ENCODE measurements at places on chromosomes 1 and 21.
A peak's percentile ranks its signal among the peaks of the same experiment; 100 is the strongest.

DNA sequence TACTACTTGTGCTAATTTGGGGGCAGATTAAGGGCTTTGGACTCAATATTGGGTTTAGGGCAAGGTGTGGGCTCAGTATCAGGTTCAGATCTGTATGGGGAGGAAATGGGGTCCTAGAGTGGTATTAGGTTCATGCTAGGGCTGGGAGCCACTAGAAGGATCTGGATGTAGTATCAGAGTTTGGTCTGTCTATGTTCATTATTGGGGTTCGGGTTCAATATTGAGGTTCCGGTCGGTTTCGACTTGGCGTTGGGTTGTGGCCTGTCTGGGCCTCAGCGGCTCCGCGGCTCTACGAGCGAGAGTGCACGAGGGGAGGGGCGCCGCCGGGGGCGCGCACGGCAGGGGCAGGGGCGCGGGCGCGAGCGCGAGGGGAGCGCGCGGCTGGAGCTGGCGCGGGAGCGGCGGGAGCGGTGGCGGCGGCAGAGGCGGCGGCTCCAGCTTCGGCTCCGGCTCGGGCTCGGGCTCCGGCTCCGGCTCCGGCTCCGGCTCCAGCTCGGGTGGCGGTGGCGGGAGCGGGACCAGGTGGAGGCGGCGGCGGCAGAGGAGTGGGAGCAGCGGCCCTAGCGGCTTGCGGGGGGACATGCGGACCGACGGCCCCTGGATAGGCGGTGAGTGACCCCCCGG lies at the start of gene PTPRF:
Gene PTPRF, plus strand, starts transcription at position 401 of the 624 bp plus-strand sequence. CDS start 14,193 bp downstream, outside the sequence.
- no peak for DNase-seq

DNA sequence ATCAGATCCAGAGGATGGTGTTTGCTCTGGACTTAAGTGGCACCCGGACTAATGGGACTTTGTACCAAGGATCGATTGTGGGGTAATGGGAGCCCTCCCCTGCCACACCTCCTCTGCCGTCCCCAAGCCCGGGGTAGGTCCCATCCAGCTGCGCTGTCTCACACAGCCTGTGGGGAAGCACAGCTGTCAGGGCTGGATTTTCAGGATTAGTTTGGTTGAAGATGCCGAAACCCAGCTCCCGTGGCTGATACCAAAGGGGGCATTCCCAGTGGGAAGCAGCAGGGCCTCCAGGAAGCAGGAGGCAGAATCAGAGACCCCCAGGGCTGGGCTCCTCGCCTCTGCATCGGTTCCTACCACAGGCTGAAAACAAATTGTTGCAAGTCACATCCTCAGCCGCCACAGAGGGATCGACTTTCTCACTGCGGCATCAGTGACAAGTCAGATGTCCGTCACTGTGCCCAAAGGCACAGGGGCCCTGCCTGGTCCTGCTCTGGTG lies 59.7 kb downstream of the MATN1 start:
- no peak for DNase-seq

DNA sequence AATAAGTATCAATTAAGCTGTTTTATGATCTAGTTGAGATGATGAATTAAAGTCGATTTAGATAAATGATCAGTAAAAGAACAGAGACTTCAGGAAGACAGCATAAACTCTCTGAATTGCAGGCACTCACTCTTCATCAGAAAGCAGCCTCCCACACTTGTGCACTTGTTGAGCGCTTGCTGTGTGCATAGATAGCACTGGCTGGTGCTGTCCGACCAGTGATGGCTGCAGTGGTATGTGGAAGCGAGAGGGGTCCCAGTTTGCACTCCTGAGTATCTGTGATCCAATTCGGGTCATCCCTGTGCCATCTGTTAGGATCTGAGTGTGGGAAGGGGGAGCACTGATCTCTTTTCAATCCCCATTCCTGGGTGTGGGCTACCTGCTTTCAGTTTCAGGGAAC lies 137.8 kb downstream of the CAMTA1 start:
- no peak for DNase-seq

GRCh38 chr21:36786186-36786585 lies 87.3 kb downstream of the SIM2 start:
- DNase-seq = no peak

DNA sequence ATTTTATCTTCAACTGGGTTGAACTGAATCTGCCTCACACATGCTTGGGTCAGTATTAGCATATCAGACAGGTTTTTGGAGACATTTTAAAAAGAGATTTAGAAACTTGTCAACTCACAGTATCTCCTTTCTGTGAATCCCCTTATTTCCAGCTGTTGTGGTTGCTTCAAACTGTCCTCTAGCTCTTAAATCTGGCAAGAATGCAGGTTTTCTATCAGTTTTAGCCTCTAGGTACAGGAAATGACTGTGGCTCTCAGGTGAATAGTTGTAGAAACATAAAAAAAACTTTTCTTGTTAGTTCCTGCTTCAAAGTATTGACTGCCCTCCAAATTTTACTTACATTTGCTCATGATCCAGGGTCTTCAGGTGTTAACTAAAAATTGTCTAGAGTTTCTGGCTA lies 495.7 kb upstream of the TMPRSS15 start:
- DNase-seq = no peak

- no peak for DNase-seq
Observed at GRCh38 chr1:172949096-172949495, 101.6 kb downstream of the TNFSF18 start.

DNA sequence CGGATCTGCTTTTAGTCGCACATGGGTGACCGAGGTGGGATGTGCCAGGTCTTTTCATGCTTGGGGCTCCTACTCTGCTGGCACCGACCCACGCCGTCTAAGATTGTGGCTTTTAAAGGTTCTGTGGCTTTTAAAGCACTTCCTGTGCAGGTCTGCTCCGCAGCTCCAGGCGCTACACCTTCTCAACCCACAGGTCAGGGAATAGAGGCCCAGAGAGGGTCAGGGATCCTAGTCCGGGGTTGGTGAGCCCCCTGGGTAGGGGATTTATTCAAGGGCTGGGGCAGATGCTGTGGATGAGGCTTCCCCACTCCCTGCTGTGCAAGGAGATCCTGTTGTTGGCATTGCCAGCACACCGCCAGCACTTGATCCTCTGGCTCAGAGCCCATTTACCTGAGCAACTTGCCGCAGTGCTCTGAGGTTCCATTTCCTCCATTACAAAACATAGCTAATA lies 212.8 kb upstream of the RAB4A start:
- peak; percentile 91 for DNase-seq

DNA sequence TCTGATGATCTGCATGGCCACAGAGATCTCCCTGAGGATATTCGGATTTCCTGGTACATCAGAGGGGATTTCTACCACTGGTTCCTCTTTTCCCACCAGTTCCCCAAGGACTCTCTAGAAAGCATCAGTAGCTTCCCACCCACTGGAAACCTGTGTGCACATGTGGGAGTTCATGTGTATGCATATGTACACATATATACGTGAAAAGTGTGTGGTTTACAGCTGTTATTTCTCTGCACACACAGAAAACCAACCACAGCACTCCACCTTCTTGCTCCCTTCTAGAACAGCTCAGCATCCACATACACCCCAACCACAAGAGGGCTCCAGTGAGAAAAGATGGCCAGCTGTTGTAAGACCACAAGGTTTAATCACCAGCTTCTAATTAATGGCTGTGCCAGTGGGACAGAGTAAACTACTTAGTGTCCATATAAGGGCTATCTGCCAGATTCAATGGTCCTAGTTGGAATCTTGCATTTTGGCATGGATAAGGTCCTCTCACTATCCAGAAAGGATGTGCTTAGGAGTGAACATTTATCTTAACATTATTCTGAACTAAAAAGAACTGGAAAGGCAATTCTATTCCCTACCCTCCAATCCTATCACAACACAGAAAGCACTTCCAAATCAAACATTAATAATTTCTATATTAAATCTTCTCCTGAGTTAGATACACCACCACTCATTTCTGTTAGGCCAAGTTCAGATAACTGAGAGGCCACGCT lies 24.1 kb downstream of the GPR3 start:
- no peak for DNase-seq

DNA sequence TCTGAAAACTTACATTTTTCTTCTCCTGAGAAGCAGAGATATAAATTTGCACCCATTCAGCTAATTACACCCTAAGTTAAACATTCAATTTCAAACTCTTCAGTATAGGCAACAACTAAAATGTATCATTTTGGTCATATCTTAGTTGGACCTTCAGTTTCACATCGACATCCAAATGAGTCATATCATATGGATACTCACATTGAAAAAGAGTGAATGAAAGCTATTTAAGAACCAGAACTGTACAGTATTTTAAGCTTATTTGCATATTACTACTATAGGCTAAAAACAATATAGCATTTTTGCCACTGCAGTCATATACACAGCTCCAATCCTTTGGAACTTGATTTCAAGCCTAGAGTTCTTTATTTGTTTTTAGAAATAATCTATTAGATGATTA lies 33.6 kb downstream of the USP25 start:
- DNase-seq = no peak

DNA sequence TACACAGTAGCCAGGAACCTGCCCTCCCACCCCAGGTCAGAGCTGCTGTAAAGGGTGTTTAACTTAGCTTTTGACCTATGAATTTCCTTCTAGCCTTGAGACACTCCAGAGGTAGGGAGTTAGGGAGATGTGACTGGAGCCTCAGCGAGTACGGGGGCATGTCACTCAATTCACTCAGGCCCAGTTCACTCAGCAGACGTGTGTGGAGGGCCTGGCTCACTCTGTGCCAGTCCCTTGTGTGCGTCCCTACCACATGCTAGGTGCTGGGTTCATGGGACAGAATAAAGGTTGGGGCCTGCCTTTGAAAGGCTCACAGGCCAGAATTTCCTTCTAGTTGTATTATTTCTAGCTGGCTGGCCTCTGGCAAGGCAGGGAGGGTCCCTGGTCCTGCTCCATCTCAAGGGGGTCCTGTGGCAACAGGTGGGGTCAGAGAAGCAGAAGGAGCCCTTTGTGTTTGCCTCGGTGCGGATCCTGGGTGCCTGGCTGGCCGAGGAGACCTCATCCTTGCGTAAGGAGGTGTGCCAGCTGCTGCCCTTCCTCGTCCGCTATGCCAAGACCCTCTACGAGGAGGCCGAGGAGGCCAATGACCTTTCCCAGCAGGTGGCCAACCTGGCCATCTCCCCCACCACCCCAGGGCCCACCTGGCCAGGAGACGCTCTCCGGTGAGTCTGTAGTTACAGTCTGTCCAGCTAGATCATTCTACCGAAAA lies 4.5 kb downstream of the NCDN start:
- no peak for DNase-seq

DNA sequence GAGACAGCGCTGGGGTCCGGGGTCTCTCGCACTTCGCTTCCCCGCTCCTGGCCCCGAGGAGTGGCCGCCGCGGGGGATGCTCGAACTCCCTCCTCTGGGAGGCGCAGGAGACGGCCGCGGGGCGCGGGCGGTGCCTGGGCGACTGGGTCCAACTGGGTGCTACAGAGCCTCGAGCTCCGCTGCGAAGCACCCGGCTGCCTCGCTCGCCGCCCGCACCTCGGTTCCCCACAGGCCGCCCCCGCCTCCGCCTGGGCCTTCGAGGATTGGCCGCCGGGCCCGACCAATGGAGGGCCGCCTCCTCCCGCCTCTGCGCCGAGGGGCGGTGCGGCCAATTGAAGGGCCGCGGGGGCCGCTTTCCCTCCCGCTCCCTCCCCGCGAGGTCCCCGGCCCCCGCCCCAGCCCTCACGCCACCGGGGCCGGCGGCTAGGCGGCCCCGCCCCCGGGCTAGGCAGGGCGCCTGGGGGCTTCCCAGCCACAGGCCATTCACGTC lies at the start of gene CNN3:
Gene CNN3, minus strand, starts transcription at position 196 of the 490 bp plus-strand sequence. CDS start 216 bp downstream, outside the sequence.
- peak; percentile 75 for DNase-seq

GRCh38 chr1:222196736-222197135 lies 351.2 kb downstream of the HHIPL2 start:
- DNase-seq = no peak

DNA sequence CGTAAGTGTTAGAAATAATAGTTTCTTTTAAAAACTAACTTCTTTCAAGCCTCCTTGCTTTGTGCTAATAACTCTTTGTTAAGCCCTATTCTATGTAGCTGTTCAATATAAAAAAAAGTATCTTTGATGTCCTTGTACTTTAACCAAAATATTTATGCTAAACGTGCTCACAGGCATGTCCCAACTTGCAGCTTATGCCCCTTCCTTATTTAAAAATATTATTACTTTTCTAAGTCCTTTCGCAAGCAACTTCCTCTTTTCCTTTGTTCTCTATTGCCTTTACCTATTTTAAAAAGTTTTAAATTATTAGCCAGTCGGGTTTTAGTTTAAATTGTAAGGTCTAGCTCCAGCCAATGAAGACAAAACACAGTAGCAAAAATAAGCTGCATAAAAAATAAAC lies 43.4 kb upstream of the NBPF3 start:
- no peak for DNase-seq

DNA sequence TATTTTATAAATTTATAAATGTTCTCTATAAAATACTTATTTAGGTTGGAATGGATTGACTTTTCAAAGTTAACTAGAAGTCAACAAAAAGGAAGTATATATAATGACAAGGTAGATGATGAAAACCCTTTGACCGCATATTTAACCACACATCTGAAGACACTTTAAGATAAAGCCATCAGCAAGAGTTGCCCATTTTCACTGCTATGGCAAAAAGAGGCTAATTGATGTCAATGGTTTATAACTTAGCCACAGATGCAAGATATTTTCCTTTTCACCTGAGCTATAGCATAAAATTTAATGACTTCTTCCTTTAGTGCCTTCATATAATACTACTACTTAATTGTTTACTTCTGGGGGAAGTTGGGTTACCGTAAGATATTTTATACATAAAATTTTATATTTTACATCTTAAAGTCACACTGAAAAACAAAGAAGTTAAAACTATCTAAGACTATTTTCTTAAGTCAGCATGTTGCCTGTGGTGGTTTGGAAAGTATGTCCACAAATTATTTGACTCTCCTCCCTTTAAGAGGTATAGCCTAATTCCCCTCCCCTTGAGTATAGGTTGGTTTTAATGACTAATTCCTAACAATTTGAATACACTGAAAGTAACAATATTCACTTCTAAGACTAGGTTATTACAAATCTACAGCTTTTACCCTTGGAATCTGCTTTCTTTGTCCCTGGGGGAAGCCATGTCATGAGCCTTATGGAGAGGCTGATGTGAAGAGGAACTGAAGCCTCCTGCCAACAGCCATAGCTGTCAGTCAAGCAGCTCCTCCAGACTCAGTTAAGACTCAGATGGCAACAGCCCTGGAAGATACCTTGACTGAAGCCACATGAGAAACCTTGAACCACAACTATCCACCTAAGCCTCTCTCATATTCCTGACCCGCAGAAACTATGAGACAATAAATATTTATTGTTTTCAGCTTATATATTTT lies 40.3 kb upstream of the LRRC8B start:
- DNase-seq = no peak

DNA sequence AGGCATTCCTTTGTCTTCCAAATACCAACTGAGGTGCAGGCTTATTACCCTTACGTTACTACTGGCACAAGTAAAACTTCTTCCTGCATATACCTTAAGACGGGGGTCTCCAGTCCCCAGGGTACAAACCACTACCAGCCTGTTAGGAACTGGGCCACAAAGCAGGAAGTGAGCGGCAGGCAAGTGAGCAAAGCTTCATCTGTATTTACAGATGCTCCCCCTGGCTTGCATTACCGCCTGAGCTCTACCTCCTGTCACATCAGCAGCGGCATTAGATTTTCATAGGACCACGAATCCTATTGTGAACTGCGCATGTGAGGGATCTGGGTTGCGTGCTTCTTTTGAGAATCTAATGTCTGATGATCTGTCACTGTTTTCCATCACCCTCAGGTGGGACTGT lies 113.1 kb downstream of the SLC45A1 start:
- no peak for DNase-seq
